ENCODE measurements at places on chromosomes 5 and 9.

DNA sequence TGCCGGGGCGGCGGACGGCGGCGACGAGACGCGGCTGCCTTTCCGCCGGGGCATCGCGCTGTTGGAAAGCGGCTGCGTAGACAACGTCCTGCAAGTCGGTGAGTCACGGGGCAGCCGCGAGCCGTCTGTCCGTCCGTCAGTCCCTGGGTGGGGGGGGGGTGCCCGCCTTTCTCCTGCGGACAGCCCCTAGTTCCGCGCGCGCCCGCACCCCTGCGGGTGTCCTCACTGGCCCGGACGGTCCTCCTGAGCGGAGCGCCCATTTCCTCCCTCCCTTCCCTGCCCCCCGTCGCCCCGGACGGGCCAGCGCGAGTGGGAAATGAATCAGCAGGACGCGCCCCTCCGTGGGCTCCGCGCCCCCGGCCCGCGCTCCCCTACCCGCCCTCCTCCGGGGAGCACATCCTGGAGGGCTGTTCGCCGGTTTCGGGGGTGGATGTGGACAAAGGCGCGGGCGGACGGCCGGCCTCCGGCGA, 828 bp downstream of the ZSWIM6 start:
- no peak for DNase-seq

DNA sequence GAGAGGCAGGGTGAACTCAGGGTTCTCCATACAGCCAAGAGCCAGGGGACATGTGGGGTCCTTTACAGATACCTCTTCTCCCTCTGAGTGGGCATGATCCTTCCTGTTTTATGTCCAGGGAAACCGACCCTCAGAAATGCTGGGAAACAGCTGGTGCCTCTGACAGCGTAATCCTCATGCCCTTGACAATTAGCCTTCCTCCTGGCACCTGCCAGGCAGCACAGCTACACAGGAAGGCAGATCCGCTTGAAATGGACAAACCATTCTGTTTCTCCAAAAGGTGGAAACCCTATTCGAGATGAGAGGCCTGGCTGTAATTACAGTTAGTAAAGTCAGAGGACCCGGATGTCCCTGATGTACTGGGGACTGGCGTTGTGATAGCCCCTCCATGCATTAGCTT, 7.2 kb downstream of the ERGIC1 start:
- no peak for DNase-seq

DNA sequence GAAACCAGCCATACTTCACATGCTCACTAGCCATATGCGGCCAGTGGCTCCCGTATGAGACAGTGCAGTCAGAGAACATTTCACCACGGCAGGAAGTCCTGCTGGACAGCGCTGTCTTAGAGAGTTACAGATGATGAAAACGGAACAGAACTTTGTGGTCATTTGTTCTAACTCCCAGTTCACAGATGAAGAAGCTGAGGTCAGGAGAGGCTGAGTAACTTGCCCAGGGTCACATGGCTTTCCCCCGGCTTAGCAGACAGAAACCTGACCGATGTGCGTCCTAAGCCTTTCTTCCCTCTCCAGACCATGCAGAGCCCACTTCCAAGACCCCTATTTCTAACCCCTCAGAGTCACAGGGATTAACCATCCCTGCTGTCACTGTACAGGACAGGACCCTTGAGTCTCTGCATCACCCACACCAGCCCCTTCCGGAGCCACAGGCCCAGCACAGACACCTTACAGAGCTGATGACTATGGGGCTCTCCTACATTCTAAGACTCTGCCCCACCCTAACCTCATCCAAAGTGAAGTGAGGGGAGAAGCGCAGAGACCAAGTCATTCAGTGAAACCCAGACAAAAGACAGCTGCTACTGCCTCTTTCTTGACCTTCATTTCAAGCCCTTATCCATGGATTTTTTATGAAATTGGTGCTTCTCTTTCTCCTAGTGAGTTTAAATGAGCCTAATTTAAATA, 86.9 kb downstream of the PTPN3 start:
- no peak for DNase-seq

GRCh38 chr9:105425816-105426433, 21.9 kb upstream of the FSD1L start:
- no peak for DNase-seq
